ENCODE measurements at places on chromosomes 3 and 15.

DNA sequence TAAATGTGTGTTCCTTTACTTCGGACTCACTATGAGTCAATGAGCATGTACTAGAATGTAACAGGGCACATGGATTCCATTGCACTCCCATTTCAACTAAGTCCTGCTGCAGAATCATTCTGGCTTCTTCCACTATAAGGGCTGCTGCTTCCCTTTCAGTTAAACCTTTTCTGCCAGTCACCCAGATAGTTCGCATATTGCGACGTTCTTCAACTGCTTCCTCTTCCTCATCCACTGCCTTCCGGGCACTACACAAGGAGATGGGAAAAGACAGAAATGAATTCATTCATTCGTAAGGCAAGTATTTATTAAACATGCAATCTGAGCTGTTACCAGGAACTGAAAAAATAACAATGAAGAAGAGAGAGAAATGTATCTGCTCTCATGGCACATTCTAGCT is 55.6 kb downstream of the POLQ start:
- DNase-seq, result no peak

GRCh38 chr3:10437995-10438901 is 67.1 kb downstream of the ATP2B2 start:
- DNase-seq, result peak; percentile 22

DNA sequence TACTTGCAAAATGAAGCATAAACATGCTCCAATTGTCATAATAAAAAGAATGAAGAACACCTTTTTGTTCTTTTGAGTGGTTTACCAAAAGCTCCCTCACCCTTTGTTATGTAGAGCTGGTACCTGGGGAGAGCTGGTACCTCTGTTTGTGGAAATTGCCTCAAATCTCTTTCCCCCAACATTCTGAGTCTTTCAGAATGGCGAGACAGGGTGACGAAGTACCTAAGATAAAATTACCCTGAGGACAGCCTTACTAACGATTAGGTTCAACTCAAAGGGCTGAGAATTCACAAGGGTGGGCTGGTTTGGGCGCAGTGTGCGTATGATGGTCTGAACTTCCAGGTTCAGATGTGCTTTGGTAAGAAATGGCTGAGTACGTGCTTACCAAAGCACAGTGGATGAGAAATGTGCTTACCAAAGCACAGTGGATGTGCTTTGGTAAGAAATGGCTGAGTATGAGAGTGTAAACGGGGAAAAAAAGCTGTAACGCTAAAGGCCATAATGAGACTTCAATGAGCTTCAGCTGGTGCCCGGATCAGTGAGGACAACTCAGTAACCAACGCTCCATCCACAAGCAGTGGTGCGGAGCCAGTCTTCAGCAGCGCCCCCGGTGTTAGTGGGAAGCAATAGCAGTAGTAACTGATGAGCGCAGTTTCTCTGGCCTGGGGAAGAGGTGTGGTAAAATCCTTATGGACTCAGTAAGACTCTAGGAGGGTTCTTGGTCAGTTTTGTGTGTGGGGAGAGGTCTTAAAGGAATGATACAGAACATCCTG is 72.3 kb upstream of the LRIG1 start:
- DNase-seq, result no peak

- no peak for DNase-seq
These were observed 171.8 kb upstream of the CDIN1 start for GRCh38 chr15:36407647-36408046.

- DNase-seq, result no peak
These were observed 132.1 kb downstream of the FEZF2 start for GRCh38 chr3:62241279-62241678.

DNA sequence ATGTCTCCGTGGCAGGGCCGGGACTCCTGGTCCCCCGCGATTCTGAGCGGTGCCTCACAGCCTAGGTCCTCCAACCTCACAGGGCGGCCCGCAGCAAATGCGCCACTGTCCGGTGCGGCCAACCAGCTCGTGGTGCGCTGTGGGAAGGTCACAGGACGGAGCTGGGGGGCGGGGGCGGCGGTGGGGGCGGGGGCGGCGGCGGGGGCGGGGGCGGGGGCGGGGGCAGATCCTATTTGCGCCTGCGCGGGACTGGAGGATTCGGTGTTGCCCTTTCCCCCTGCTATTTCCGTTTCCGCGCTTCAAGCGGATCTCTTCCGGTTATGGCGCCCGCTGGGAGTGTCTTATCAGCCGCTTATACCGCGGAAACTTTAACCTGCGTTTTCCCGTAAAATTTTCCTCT is 106.7 kb upstream of the SNRPN start:
- peak; percentile 50 for DNase-seq

DNA sequence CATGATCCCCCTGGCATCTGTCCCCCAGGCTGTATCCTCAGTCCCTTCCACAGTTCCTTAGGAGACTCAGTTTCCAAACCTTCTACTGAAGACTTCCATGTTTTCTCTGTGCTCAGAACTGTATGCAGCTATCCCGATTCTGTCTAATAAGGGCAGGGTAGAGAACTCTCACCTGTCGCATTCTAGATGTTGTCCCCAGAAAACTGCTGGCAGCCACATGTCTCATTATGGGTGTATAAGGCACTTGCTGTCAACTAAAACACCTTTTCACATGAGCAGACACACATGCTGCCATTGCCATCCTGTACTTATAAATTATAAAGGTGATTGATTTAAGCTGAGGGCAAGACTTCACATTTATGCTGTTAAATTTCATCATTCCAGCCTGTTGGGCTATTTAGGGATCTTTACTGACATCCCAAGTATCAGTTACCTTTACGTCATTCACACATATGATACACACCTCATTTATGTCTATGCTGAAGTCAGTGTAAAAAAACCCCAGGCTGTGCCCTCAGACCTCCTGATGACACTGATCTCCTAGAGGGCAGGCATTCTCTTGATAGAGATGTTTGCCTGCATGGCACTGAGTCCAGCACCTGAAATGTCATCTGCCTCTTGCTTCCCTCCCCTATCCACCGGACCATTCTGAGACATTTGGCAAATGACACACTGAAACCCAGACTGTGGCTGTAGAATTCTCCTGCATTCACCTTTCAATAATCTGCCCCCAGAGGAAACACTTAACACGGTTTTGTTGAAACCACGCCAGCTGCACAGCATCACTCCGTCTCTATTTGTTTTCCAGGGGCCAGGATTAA is 35.8 kb downstream of the BTD start:
- no peak for DNase-seq

DNA sequence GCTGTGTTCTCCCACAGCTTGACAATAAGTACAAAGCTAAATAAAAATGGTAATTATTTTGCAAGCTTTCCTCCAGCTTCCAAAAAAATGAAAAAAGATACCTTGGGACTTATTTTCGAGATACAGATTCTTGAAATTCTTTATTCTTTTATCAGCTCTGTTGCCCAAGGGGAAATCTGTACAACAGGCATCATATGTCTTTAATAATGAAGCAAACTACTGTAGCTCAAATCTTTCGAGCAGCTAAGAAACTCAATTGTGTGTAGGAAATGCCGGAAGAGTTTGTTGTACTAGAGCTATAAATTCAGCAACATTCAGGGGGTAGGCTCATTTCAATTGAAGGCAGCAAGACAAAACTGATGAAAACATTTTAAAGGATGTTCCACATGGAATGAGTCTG is 297.7 kb downstream of the GBE1 start:
- DNase-seq, result peak; percentile 18

DNA sequence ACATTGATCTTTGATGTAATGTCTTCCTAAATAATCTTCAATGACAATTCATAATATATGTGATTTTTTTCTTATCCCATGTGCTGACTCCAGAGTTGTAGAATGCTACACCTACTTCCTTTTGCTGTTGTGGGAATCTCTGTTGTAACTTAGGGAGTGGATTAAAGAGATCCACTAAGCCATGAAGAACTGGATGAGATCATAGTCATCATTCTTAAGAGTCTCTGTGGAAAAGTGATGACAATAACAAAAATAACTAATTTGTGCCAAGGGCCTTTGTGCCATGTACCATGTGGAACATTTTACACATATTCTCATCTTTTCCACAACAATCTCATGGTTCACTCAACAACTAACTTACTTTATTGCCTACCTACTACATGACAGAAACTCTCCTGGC is 162.9 kb upstream of the PDZRN3 start:
- no peak for DNase-seq

GRCh38 chr3:28698706-28699105 is 350.1 kb upstream of the AZI2 start:
- DNase-seq, result no peak

GRCh38 chr3:40254891-40255290 is 54.6 kb upstream of the EIF1B start:
- no peak for DNase-seq

DNA sequence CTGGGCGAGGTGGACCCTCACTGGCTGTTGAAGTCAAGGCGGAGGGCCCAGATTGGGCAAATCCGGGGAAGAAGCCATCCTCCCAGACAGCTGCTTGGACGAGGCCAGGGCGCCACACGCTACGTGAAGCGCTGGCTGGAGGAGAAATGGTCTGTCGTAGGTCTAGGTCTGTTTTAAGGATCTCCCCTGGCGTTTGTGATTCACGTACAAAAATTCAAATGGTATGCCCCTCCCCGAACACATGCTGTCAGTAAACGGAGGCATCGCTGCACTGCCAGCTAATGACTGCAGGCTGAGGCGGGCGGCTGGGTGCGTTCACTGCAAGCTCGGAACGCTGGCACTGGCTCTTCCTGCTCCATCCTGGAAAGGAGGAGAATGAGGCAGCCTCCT is 69.9 kb downstream of the EPHB3 start:
- peak; percentile 59 for DNase-seq

All from muscle of back (tissue), 13 donors.